ENCODE measurements at places on chromosomes 1 and 21. TPM values are rescaled to one million over a fixed set of nuclear protein-coding genes. Genes with fewer than 3 reads are reported as not detected.
A peak's percentile ranks its signal among the peaks of the same experiment; 100 is the strongest.

The ARHGAP30 gene
- 0.06 TPM for total RNA-seq

The RIPPLY3 gene
- total RNA-seq: 2.8 TPM

The CLIC6 gene
- 0.12 TPM for total RNA-seq

The SYT6 gene
- 8.1 TPM for total RNA-seq

The PKN2 gene
- 74.4 TPM for total RNA-seq

The DCDC2B gene
- not detected for total RNA-seq

The NID1 gene
- 32.5 TPM for total RNA-seq

The GCSAML gene
- total RNA-seq: not detected

The BROX gene
- total RNA-seq: 48.5 TPM

The FAM76A gene
- total RNA-seq: 13.6 TPM

The HHIPL2 gene
- total RNA-seq: not detected

DNA sequence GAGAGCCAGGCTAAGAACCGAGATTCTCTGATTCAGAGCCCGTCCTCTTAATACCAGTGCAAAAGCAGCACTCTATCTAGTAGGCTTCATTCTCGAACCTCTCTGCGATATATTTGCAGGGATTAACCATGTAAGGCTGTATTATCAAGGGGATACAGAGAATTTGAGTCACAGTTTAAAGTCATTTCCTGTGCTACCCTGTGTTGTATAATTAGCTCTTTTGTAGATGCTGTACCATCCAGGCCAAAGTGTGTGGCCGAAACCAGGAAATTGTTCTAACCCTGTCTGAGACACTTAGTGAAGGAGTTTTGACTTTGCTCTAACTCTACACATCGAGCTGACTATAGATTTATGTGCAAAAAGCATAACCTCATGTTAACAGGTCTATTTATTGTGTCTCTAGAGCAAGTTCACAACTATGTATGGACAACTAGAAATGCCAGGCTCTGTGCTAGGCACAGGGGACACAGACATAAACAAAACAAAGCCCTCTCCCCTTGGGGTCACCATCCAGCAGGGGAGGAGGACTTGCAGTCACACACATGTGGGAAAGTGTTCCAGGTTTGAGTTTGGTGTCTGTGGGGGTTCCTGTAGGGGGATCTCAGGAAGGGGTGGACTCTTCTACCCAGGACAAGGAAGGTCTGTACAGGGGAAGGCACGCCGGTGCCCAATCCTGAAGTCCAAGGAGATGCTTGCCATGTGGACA is 182.2 kb downstream of the DHRS3 start:
- H3K27me3 ChIP-seq: no peaks in the 10 kb centered on the region
- no peak overlapping the region for H3K4me3 ChIP-seq
- DNase-seq: no peak
- H3K36me3 ChIP-seq: no peaks in the 10 kb centered on the region

GRCh38 chr1:62841587-62842169 is 57.7 kb downstream of the ATG4C start:
- H3K36me3 ChIP-seq: peaks cover 8% of the 10 kb centered on the region
- no peaks in the 10 kb centered on the region for H3K27me3 ChIP-seq
- DNase-seq: peak; percentile 67
- no peaks in the 10 kb centered on the region for H3K4me1 ChIP-seq

- H3K27ac ChIP-seq: no peak overlapping the region
- no peaks in the 10 kb centered on the region for H3K36me3 ChIP-seq
- no peak overlapping the region for H3K4me3 ChIP-seq
- H3K27me3 ChIP-seq: peaks cover 48% of the 10 kb centered on the region
Observed at GRCh38 chr1:61046434-61046833, 35.9 kb upstream of the NFIA start.

DNA sequence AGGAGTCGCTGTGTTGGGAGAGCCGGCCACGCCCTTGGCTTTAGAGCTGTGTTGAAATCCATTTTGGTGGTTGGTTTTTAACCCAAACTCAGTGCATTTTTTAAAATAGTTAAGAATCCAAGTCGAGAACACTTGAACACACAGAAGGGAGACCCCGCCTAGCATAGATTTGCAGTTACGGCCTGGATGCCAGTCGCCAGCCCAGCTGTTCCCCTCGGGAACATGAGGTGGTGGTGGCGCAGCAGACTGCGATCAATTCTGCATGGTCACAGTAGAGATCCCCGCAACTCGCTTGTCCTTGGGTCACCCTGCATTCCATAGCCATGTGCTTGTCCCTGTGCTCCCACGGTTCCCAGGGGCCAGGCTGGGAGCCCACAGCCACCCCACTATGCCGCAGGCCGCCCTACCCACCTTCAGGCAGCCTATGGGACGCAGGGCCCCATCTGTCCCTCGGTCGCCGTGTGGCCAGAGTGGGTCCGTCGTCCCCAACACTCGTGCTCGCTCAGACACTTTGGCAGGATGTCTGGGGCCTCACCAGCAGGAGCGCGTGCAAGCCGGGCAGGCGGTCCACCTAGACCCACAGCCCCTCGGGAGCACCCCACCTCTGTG is 4.7 kb downstream of the C1orf35 start:
- H3K4me1 ChIP-seq: peaks cover 3% of the 10 kb centered on the region
- no peak for DNase-seq
- no peaks in the 10 kb centered on the region for H3K36me3 ChIP-seq
- H3K27me3 ChIP-seq: no peaks in the 10 kb centered on the region

- peak overlapping the region; percentile 60 for H3K27ac ChIP-seq
- H3K27me3 ChIP-seq: no peaks in the 10 kb centered on the region
- H3K36me3 ChIP-seq: no peaks in the 10 kb centered on the region
Observed at GRCh38 chr1:119674111-119674526, 26.1 kb upstream of the ZNF697 start.

GRCh38 chr1:110677526-110677925 is 2.8 kb upstream of the KCNA3 start:
- H3K4me1 ChIP-seq: no peaks in the 10 kb centered on the region
- no peak overlapping the region for H3K4me3 ChIP-seq
- peaks cover 100% of the 10 kb centered on the region for H3K27me3 ChIP-seq
- no peak overlapping the region for H3K27ac ChIP-seq
- DNase-seq: no peak

- no peaks in the 10 kb centered on the region for H3K36me3 ChIP-seq
- no peaks in the 10 kb centered on the region for H3K27me3 ChIP-seq
- no peak for DNase-seq
Observed at GRCh38 chr1:32861904-32862695, 8.6 kb downstream of the FNDC5 start.

DNA sequence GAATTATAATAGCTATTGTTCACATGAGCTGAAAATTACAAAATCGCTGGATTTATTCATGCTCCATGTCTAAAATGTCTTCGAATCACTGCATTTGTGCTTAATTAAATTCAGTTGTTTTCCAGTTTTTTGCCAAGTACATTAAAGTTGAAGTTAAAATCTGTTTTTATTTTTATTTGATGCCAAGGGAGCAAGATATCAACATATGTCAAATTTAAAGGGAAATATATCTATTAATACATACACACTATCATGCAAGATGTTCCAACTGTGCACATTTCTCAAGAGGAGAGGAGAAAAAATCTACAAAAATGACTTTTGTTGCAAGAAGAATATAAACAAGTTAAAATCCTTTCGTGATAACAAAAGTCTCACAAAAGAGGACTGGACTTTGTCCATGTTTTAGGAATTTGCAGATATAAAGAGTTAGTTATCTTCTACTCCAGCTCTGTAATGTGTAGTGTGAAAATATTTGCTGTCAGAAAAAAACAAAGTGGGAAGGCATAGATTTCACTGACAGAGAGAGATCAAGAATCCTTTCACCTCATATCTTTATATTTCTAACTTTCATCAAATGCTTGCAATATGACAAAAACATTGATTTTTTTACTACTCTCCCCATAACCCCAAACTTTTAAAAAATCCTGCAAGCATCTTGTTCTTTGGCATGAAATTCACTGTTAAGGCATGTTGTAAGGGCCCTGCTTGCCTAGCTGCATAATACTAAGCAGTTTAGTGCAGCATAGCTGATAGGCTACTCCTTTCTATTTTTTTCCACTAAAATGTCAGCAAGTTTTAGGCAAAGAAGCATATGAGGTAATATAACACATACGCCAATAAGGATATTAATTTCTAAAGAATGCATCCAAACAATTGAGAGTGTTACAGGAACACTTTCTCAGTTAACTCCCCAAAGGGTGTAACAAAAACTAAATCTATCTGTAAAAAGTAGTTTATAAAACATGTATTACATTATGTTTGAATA is 340.2 kb upstream of the ADAMTS5 start:
- no peaks in the 10 kb centered on the region for H3K27me3 ChIP-seq
- no peak overlapping the region for H3K4me3 ChIP-seq
- no peak overlapping the region for H3K27ac ChIP-seq
- no peak for DNase-seq

- H3K4me3 ChIP-seq: no peak overlapping the region
- no peak overlapping the region for H3K27ac ChIP-seq
- DNase-seq: no peak
Observed at GRCh38 chr1:101003012-101003650, 22.5 kb downstream of the DPH5 start.

GRCh38 chr1:162229549-162229948 is 147.1 kb downstream of the SPATA46 start:
- no peaks in the 10 kb centered on the region for H3K27me3 ChIP-seq
- H3K4me3 ChIP-seq: no peak overlapping the region
- no peaks in the 10 kb centered on the region for H3K36me3 ChIP-seq
- H3K27ac ChIP-seq: no peak overlapping the region
- H3K4me1 ChIP-seq: peaks cover 37% of the 10 kb centered on the region

DNA sequence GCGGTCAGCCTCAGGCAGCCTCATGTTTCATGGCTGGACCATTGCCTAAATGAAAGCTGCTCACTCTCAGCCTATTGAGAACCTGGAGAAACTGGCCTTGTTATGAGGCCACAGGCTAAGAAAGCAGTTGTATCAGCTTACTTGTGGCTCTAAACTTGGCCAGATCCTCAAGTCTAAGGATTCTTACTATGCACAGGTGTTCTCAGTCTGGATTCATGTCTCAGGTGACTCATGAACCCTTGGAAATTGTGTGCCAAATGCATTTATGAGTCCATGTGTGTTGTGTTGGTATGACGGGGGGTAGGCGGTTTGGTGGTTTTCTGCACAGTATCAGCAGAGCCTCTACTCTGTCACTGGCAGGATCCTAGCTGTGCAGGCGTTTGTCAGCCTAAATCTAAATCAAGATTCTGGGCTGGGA is 90.4 kb downstream of the ROR1 start:
- H3K4me3 ChIP-seq: no peak overlapping the region
- no peaks in the 10 kb centered on the region for H3K27me3 ChIP-seq
- no peak for DNase-seq

GRCh38 chr1:15406614-15407559 is 2.8 kb upstream of the EFHD2 start:
- no peak overlapping the region for H3K27ac ChIP-seq
- H3K36me3 ChIP-seq: no peaks in the 10 kb centered on the region
- peaks cover 11% of the 10 kb centered on the region for H3K4me1 ChIP-seq
- H3K27me3 ChIP-seq: peaks cover 45% of the 10 kb centered on the region
- DNase-seq: no peak
- H3K4me3 ChIP-seq: no peak overlapping the region

DNA sequence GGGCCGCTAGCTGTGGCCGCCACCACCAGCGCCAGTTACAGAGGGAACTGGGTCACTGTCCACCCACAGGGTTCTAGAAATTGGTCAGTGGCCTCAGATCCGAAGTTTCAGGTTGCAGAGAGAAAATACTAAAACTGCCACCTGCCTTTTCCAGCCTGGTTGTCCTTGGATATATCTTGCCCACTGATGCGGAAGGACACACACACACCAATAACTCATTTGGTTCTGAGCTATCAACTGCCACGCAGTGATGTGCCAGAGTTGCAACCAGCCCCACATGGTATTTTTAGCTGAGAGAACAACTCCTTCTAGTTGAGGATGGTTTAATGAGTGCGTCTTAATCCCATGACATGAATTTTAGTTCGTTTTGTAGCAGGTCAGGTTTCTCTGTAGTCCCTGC is 68.1 kb downstream of the SH3BGR start:
- H3K27me3 ChIP-seq: no peaks in the 10 kb centered on the region
- no peaks in the 10 kb centered on the region for H3K36me3 ChIP-seq

- DNase-seq: no peak
- no peaks in the 10 kb centered on the region for H3K27me3 ChIP-seq
- H3K36me3 ChIP-seq: no peaks in the 10 kb centered on the region
- H3K27ac ChIP-seq: no peak overlapping the region
- peaks cover 7% of the 10 kb centered on the region for H3K4me1 ChIP-seq
- no peak overlapping the region for H3K4me3 ChIP-seq
Observed at GRCh38 chr1:204591473-204592090, 75.4 kb downstream of the MDM4 start.

- DNase-seq: peak; percentile 91
- H3K27ac ChIP-seq: peak within 1 kb of the TSS; percentile 48
- no peaks in the 10 kb centered on the region for H3K27me3 ChIP-seq
- peak within 1 kb of the TSS; percentile 97 for H3K4me3 ChIP-seq
- H3K36me3 ChIP-seq: no peaks in the 10 kb centered on the region
Observed at GRCh38 chr1:48776393-48777218, at the start of gene BEND5. Gene BEND5 (minus strand): TSS chr1:48776891. CDS start chr1:48776831, 60 bp downstream.

DNA sequence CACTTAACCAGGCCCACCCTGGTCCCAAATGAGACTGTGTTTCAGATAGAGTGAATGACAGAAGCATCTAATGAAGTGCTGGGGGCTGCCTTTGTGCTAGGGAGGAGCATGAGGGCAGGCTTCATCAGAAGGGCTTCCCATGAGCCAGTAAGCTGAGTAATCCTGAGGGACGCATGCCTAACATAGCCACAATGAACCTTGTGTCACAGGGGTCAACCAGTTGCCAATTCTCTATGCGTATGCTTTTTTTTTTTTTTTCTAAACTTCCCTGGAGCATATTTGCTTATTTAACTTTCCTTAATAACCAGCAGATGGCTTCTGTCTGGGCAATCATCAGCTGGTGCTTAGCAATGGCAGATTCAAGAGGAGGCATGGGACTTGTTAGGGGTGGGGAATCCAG is 25.5 kb upstream of the CYP2J2 start:
- no peaks in the 10 kb centered on the region for H3K36me3 ChIP-seq
- H3K4me3 ChIP-seq: no peak overlapping the region
- H3K4me1 ChIP-seq: no peaks in the 10 kb centered on the region
- no peak overlapping the region for H3K27ac ChIP-seq
- DNase-seq: no peak

DNA sequence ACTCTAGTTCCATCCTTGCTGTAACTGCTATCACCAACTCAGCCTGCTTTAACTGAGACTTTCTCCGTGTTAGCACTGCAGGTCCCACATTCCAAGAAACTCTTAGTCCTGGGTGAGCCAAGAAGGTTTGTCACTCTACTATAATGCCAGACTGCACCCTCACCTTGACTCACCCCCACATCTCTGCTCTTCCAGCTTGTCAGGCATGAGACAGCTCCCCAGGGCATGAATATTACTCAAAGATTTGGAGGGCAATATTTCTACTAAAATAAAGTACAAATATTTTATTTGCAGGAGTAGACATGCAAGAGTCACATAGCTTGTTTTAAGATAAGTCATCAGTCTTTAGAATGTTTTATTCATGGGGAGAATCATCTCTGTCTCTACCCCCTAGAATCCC is 110.2 kb downstream of the MATN1 start:
- no peak overlapping the region for H3K4me3 ChIP-seq
- no peak for DNase-seq
- no peaks in the 10 kb centered on the region for H3K4me1 ChIP-seq
- H3K27me3 ChIP-seq: no peaks in the 10 kb centered on the region
- H3K27ac ChIP-seq: no peak overlapping the region

DNA sequence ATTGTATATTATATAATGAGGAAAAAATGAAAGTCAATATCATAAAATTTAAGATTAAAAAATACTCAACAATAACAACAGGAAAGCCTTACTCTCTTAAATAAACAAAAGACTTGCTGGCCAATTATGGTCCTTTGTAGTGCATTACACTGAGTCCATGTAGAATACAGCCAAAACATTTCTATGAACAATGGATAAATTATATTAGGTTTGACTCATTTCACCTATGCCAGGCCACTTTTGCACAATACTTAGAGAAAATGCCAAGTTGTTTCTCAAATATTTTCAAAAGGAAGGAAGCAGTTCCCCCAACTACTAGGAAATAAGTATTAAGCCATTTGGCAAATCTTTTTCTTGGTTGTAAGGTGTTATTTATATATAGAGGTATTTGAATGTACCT is 19.8 kb upstream of the UCK2 start:
- H3K36me3 ChIP-seq: no peaks in the 10 kb centered on the region
- H3K4me1 ChIP-seq: no peaks in the 10 kb centered on the region
- no peak overlapping the region for H3K27ac ChIP-seq

Data from neural progenitor cell (in vitro differentiated cells).